ENCODE measurements at places on chromosomes 12 and 14.

DNA sequence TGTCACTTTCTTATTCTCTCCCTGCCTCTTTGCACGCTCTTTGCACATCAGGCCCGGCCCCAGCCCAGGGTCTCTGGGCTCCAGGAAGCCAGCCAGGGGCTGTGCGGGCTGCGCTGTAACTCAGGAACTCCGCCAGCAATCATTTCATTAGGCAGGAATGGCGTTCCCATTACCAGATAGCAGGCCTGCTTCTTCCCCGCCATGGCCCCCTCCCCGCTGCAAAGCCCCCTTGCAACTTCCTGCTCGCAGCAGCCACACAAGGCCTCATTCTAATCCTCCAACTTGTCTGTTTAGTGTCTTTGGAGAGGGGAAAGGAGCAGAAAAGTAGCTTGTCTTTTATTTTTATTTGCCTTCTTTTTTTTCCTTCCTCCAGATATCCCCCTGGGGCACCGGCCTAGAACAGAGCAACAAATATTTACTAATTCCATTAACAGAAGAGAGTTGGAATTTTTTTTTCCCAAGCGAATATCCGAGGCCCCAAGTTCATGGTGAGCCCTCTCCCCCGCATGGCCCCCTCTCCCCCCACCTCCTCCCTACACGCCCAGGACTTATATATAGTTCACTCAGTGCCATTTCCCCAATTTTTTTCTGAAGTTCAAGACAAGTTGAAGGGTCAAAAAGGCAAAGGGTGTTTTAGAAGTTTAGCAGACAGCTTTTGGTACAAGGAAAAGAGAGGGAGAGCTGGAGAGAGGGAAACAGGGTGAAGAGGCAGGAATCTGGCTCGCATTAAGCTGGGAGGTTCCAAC, 329.4 kb upstream of the TBX3 start:
- DNase-seq = no peak

DNA sequence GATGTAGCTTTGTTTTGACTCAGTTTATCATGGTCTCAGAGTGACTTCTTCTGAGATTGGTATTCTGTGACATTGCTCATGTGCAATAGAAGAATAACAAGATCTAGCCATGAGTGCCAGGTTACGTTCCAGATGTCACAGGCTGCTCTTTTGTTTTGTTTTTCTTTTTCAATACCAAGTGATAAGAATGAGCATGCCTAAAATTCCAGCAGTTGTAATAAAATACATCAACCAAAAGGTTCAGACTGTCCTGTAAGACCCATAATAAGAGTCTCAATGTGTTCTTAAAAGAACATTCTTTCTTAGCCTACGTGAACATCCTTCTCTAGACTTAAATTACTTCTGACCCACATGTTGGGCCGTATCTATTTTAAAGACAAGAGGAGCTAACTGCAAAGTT, 669.2 kb downstream of the DIO2 start:
- DNase-seq = no peak

DNA sequence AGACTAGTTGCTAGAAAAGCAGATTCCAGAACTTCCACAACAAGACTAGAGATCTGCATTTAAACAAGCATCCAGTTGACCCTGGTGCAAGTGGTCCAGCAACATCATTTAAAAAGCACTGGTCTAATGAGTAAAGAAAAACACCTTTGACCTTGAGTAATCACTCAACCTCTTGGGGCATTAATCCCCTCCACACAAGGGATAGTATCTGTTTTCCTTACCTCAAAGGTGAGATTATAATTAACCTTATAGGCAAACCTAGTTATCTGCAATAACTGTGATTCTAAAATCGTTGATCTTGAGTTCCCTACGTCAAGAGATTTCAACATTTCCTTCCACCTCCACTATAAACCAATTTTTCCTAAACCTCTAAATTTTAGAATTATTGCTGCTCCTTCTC, 1.1 kb downstream of the KDM5A start:
- DNase-seq = no peak

DNA sequence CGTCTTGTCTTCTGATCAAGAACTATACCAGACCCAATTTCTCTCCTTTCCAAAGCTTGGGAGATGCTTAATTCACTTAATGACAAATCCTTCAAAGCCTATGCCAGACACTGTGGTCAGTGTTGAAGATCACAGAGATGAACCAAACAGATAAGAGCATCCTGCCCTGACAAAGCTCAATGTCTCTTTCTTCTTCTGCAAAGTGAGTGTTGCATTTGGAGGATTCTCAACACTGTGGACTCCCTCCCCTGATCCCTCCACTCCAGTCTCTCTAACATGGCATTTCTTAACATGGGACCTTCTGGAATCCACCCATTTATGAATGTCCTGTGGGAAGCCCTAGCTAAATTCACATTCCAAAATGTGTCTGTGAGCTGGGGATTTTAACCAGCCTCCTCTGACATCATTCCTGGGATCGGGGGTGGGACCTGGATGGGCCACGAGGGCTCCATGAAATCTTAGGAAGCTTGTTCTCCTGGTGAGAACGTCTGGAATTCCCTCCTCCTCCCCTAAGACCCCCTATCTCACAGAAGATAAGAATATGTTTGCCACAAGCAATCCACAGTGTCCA, 20.3 kb downstream of the SYNE3 start:
- no peak for DNase-seq

- no peak for DNase-seq
These were observed 32.4 kb downstream of the GPR65 start for GRCh38 chr14:88037325-88037724.

DNA sequence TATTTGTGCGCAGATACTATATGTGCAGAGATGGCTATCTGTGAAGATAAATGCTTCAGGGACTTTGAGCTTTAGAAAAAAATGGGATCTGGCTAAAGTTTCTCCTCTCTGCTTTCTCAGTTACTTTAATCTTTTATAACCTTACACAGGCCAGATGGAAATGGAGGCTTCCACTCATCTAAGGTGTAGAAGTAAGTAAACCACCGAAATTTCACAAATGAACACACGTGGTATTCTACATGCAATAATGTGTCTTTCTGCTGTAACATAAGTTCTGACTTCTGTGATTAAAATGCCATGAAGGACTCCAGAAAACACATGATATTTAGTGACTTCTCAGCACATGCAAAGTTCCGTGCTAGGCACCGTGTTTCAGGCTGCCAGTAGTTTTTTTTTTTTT, 99.1 kb upstream of the FOXN3 start:
- no peak for DNase-seq

DNA sequence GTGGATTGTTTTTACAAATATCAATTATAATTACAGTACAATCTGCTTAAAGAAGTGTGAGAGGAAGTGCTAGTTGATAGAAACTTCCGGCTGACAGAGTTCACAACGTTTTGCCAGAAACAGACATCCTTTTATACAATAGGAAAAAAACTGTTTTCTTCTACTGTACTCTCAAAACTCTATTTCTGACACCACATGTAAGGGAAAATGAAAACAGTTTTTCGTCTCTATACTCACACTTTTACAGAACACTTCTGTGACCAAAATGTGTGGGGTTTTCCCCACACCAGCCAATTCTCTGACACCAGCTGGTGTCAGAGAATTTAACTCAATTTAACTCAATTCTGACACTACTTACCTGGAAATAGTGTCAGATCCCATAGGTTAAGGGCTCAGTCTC, 24.2 kb upstream of the HIF1A start:
- no peak for DNase-seq

DNA sequence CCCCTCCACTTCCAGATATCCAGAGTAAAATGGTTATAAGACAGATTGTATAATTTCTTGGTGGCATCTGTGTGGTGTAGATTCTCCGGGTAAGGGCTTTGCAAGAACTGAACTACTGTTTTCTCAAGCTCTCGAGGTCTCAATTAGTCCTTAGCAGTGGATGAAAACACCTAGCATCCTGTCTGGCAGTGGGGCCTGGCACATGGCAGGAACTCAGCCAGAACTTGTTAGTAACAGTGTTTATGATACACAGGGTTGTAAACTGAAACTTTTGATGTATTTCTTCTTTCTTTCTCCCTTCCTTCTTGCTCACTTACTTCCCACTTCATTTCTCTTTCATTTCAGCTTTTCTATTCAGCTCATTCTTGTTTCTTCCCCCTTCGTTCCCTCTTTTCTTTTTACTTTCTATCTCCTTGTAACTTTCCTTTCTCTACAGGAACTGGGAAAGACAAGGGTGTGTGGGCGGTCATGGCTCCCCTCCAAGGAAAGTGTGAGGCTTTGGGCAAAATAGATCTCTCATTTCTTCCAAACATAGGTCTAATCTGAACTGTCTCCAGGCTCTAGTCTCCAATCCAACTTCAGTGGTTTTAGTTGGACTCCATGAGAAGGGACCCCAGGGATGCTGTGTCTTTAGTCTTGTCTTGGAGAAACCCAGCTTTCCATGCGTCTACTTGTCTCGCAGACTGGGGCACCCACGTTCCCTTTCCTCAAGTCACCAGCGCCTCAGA, 159.7 kb downstream of the PAH start:
- no peak for DNase-seq

DNA sequence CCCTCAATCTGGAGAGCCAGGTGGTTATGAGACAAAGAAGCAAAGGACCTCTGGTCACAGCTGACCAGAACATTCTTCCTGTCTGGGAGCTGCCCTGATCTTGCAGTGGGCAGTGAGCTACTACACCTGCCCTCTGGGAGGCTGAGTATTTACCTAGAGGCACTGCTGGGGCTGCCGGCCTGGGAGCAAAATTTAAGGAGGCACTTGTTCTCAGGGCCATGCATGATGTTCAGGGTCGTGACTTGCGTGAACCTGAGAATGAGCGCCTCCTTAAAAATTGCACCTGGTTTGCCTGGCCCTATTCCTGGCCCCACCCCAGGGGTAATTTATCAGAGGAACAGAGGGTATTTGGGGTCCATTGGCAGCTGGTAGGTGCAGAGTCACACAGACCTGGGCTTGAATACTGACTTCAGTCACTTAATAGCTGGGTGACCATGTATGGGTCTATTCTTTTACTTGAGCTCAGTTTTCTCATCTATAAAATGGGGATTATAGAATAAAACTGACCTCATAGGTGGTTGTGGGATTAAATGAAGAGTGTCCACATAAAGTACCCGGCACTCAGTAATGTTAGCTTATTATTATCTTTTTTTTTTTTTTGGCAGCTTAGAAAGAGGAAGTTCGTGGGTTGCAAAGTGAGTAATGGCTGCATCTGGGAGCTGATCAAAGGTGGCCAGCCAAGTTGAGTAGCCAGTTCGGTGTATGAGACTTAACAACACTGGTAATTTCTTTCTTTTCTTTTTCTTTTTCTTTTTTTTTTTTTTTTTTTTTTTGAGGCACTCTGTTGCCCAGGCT, 107.4 kb upstream of the MED13L start:
- DNase-seq = no peak

- no peak for DNase-seq
These were observed 2.4 kb downstream of the WASHC3 start for GRCh38 chr12:102059343-102059742.

- DNase-seq = peak; percentile 17
These were observed 177.2 kb downstream of the KCNA5 start for GRCh38 chr12:5220835-5221234.

- DNase-seq = no peak
These were observed 168.1 kb downstream of the AACS start for GRCh38 chr12:125233319-125233718.

DNA sequence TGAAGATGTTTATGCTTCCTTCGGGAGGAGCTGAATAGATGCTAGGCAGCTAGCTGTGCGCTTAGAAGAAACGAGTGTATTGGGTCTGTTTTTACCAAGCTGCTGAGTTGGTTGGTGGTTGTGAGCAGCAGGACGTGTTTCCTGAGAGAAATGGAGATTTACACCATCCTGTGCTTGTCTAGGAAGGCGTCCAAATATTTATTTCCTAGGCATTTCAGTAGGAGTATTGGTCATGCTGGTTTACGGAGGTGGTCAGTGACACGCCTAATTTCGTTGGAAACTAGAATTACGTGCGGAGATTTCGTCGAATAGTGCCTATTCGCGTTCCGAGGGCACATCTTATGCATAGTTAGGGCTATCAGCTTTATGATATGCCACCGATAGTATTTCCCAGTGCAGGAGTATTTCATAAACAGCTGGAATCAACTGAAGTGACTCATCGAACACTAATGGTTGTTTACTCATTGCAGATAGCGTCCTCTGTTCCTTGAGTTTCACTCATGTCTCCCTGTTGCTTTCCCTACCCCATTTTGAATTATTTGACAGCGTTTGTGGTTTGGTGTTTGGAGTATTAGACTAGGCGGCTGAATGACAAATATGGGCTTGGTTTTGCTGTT, 780 bp downstream of the TBC1D15 start:
- DNase-seq = no peak

DNA sequence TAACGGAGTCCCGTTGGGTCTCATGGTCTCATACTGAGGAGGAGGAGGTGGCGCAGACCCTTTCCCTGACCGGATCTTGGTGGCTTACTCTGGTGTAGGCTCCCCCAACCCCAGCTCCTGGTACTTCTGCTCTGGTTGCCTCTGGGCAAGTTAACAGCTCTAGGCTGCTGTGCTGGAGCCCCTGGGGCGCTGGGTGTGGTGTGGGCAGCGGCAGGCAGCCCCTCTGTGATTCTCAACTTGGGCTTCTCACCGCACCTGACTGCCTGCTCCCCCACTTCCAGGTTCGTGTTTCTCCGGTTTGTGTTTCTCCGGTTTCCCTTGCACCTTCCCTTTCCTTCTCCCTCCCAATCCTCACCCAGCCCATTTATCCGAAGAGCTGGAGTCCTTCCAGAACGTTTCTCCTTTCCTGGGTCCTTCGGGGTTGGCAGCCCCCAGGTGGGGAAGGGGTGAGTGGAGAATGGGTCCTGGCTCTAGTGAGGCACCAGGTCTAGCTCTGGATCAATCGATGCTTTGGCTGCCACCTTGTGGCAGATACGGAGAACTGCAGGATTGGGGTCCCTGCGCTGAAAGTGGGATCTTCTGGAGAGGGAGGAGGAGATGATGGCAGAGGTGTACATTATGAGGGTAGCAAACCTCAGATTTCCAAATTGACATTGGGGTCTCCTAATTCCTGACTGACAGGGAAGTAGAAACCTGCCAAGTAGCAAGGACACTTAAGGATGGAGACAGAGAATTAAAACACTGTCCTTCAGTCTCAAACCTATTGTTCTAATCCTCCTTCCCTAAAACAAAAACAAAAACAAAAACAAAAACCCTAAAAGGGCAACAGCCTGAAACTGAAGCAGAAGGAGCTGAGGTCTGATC, 8.3 kb downstream of the CISTR start:
- DNase-seq = peak; percentile 23

DNA sequence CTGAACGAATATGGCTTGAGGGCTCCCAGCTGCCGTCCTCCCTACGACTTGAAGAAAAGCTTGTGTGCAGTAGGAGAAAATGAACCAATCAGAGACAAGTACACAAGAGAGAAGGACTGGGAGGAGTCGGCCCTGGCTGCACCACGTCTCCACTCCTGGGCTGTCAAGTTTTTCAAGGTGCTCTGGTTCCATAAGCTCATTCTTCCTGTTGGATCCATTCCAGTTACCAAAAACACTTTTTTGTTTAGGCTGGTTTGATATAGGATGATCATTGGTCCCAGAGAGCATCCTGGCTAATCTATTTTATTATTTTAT, 2.8 kb upstream of the A2ML1 start:
- DNase-seq = no peak

- DNase-seq = no peak
These were observed 55.7 kb upstream of the PTGR2 start for GRCh38 chr14:73795974-73796373.

Data from stimulated activated CD8-positive, alpha-beta memory T cell treated with anti-CD3 and anti-CD28 coated beads, Interleukin-15, amount 100 ng/mL, for 48 hours (primary cell).